Psoas muscle (tissue), 8 donors: ENCODE measurements at places on chromosomes 3 and 15. TPM values are rescaled to one million over a fixed set of nuclear protein-coding genes. Genes with fewer than 3 reads are reported as not detected.

DNA sequence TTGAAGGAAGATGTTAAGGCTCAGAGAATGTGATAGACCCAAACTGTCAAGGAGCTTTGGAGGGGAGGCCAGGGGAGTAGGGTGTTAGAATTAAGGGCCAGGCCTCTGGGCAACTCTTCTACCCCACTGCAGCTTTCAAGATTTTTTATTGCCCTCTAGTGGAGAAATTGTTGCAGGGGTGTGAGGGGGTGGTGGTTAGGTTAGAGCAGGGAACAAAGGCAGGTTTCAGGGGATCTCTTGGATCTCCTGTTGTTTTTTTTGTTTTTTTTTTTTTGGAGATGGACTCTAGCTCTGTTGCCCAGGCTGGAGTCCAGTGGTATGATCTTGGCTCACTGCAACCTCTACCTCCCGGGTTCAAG lies 1.4 kb upstream of the SEC13 start:
- H3K36me3 ChIP-seq = peaks cover 3% of the 10 kb centered on the region
- no peaks in the 10 kb centered on the region for H3K27me3 ChIP-seq
- no peak for DNase-seq
- H3K4me3 ChIP-seq = no peak overlapping the region

DNA sequence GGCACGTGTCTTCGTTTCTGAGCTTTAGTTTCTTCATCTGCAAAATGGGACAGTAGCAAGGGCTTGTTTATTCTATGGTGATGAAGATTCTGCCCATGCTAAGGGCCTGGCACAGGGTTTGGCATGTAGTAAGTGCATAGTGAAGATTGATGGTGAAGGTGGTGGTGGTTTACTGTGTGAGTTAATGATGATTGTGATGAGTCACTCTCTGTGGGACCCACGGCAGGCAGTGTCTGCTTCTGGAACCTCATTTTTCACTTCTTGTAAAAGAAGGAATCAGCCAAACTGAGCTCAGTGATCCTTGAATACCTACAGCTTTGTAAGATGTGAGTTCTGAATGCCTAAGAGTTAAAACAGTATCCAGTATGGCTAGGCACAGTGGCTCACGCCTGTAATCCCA lies 86.2 kb upstream of the LRTM1 start:
- H3K27me3 ChIP-seq = no peaks in the 10 kb centered on the region
- no peak for DNase-seq
- no peaks in the 10 kb centered on the region for H3K4me1 ChIP-seq
- no peak overlapping the region for H3K4me3 ChIP-seq
- H3K27ac ChIP-seq = no peak overlapping the region

DNA sequence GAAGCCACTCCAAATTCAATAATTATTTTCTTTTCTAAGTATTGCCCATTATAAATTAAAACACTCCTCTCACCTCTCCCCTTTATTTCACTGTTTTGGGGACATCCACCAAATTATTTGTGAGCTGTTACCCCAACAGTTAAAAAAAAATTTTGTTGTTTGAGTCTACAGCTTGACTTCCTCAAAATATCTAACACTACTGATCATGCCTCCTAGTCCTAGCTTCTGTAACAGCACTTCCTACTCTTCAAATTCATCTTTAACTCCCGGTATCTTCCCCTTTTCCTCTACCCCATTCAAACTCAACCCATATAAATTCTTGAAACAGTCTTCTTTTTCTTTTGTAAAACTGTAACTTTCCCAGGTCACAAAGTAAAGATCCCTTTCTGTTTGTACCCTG lies 15.9 kb downstream of the PARL start:
- no peak for DNase-seq
- no peak overlapping the region for H3K27ac ChIP-seq
- H3K4me3 ChIP-seq = no peak overlapping the region
- H3K4me1 ChIP-seq = peaks cover 13% of the 10 kb centered on the region
- H3K27me3 ChIP-seq = no peaks in the 10 kb centered on the region

The GOLGA6A gene
- not detected for total RNA-seq

GRCh38 chr3:128554100-128554464 lies 61.1 kb upstream of the GATA2 start:
- no peak overlapping the region for H3K27ac ChIP-seq
- DNase-seq = no peak
- peaks cover 4% of the 10 kb centered on the region for H3K4me1 ChIP-seq

The LRRC2 gene
- total RNA-seq = 65.1 TPM

DNA sequence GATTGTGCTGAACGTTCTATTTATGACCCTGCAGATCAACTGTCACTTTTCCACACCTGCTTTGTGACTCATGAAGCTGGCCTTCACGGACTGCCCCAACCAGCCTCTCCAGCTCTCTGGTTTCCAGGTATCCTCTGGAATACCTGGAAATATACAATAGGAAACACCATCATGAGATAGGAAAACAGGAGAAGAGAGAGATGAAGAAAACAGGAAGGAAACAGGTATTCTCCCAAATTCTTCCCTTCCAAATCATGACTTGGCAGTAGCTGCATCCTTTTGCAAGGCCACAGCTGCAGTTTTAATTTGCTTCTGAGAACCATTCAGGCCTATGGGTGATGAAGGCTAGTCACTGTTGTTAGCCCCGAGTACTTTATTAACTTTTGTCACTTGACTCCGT lies 909.1 kb downstream of the EPHA3 start:
- H3K4me1 ChIP-seq = no peaks in the 10 kb centered on the region
- no peak for DNase-seq
- H3K36me3 ChIP-seq = no peaks in the 10 kb centered on the region
- no peak overlapping the region for H3K4me3 ChIP-seq
- no peak overlapping the region for H3K27ac ChIP-seq
- H3K27me3 ChIP-seq = no peaks in the 10 kb centered on the region

DNA sequence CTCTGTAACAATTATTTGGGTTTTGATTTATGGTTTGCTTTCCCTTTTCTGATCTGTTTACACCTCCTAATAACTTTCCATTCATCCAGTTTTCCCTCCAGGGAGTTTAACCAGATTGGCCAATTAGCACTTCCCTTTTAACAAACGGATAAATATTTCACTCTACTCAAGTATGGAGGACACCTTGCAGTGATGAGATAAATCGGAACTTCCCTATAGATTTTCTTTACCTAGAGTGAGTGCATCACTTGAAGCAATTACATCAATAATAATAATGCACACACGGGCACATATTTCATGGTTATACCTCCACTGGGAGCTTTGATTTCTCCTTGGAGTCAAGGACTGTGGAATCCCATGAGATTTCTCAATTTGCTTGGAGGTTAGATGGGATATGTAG lies 239.1 kb upstream of the CFAP20DC start:
- H3K4me3 ChIP-seq = no peak overlapping the region
- no peak for DNase-seq
- H3K36me3 ChIP-seq = no peaks in the 10 kb centered on the region
- H3K27me3 ChIP-seq = no peaks in the 10 kb centered on the region
- H3K4me1 ChIP-seq = no peaks in the 10 kb centered on the region

The ST3GAL6 gene
- 8.7 TPM for total RNA-seq

DNA sequence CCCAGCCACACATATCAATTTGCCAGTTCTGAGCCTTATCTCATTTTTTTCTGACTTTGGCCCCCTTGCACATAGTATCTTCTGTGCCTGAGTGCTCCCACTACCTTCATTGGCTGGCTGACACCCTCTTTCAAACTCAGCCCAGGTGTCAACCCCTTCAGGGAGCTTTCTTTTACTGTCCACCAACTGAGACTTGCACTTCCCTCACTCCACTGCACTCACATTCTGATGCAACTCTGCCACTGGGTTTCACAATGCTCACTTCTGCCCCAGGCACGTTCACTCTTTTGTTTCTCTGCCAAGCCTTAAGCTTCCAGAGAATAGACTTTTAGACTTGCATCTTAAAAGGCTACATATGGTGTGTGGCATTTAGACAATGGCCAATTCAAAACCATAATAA lies 101.5 kb upstream of the CBLB start:
- no peak for DNase-seq
- no peaks in the 10 kb centered on the region for H3K4me1 ChIP-seq
- no peak overlapping the region for H3K4me3 ChIP-seq

- no peak overlapping the region for H3K4me3 ChIP-seq
- no peaks in the 10 kb centered on the region for H3K27me3 ChIP-seq
- no peaks in the 10 kb centered on the region for H3K36me3 ChIP-seq
- H3K4me1 ChIP-seq = no peaks in the 10 kb centered on the region
- H3K27ac ChIP-seq = no peak overlapping the region
Observed at GRCh38 chr3:2861120-2861519, 249.1 kb downstream of the IL5RA start.

The MAGEL2 gene
- total RNA-seq = 0.06 TPM
